ENCODE measurements at places on chromosomes 4 and X.

- no peak for DNase-seq
These were observed 159.9 kb downstream of the UNC5C start for GRCh38 chr4:95388911-95389310.

- DNase-seq = peak; percentile 35
These were observed 213.4 kb upstream of the LNX1 start for GRCh38 chr4:53804719-53805118.

DNA sequence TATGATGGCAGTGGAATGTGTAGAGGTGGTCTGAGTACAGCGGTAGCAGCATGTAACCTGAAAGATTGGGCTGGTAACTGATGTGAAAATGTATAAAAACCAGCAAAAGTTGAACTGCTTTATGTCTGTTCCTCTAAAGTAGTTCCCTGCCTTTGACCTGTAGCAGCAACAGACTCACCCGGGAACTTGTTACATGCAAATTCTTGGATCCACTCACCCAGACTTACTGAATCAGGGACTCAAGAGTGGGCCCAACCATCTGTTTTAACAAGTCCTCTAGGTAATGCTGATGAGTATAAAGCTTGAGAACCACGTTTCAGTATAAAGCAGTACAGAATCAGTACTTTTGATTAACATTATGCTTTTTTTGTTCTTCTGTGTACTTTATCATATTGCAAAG lies 84.7 kb downstream of the RAP1GDS1 start:
- no peak for DNase-seq

DNA sequence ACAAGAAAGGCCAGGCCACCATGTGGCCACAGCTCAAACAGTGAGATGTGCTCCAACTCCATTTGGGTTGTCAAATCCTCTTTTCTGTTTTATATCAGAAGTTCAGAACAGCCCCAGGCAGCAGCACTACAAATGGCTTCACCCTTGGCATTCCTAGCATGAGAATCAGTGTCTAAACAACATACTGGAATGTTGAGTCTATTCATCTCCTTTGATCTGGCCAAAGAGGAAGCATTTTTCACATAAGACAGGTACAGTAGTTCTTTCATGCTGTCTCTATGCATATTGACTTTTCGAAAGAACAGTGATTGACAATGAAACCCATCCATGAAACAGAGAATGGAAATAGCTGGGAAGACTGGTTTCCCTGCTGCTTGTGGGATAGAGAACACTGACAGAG lies 289.5 kb downstream of the USP46 start:
- DNase-seq = no peak

- DNase-seq = no peak
These were observed 56.2 kb downstream of the METTL14 start for GRCh38 chr4:118741301-118741855.

- DNase-seq = no peak
These were observed 13.3 kb upstream of the TBC1D19 start for GRCh38 chr4:26570596-26570995.

GRCh38 chrX:48665991-48666390 lies 17.6 kb upstream of the WAS start:
- DNase-seq = no peak

DNA sequence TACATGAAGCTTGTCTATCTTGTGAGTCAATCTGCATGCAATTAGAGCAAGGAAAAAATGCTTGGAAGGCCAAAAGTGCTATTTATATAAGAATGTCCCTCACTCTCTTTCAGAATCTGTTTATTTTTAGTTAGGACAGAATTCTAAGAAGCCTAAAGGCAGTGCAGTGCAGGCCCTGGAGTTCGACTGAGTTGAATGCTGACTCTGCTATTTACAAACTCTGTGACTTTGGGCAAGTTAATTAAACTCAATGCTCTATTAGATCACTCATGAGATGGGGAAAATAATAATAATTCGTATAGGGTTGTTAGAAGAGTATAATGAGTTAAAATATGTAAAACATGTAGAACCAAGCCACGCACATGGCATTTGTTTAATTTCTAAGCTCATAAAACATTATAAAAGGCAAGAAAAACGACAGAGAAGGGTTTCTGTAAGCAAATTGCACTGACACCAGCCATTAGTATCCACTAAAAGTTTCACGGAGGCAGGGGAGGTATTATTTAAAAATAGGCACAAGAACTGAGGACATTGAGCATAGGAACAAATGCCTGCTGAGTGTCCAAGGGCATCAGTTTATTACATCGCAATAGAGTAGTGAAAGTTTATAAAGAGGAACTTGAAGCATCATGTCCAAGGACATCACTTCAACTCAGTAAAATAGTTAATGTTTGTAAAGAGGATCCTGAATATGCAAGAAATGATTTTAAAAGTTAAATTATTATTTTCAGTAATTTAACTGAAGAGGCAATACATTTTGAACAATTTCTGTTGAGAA lies 115.0 kb upstream of the INPP4B start:
- no peak for DNase-seq

All from right cardiac atrium (tissue), 5 donors.